Activated T-cell treated with anti-CD3 and anti-CD28 coated beads for 4 hours (primary cell): ENCODE measurements at places on chromosomes 11 and 22.

DNA sequence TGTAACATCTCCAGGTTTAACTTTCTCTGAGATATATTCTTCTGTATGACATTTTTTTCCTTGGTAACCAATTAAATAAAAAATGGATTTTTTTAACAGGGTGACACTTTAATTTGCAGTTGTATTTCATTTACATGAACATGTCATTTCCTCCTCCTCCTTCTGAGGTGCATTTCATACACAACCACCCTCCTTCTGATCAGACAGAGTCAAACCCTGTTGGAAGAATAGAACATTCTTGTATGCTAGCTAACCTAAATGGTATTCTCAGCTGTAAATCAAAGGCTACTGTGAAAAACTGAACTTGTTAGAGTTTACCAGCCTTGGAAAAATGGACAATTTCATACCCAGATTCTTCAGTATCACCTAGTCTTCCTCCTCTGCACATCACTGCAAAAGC is 52.7 kb upstream of the CHRM4 start:
- DNase-seq = no peak

DNA sequence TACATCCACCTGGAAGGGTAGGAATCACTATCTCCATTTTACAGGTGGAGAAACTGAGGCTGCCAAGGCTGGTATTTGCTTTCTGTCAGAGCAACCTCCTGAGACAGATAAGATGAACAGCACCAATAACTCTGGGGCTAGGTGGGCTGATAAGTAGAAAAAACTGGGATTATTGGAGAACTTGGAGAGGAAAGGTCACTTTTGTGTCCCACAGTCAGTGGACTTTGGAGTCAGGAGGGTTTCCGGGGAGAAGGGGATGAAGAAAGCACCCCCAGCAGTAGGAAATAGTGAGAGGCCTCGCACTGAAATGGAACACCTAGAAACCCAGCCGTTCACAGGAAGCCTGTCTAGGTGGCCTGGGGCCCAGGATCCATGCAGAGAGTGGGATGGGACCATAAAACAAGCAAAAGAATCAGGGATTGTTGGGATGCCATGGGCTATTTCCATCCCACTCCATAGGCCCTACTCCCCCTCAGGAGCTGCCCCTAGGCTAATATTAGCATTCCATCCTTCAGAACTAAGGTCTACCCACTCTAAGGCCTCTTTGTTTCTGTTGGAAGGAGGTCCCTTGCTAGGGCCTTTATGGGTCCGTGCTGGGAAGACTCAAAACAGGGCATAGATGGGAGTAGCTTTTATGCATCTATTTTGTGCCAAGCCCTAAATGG is 31.0 kb upstream of the FCHSD2 start:
- no peak for DNase-seq

DNA sequence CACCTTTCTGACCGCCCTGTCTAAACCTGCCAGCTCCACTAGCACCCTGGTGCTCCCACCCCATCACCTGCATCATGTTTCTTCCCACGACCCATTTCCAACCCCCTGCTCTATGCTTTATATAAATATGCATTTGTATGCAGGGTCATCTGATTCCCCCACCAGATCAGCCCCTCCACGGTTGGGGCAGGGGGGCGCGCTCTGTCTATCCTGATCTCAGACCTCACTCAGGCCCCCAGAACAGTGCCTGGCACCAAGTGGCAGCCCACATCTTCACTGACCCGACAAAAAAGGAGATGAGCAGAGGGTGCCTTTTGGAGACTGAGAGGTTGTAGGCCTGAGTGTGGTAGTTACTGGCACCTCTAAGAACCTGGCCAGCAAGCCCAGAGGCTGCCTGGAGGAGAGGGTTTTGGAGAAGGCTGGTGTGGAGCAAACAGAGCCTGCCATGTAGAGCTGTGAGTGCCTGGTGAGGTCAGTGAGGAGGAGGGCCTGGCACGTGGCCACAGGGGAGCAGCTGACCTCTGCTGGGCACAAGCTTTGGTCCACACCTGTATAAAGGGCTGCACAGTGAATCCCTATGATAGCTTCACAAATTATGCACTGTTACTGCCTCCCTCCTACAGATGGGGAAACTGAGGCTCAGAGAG is 86.3 kb upstream of the RTL6 start:
- DNase-seq = no peak

- DNase-seq = no peak
Measured at GRCh38 chr22:20405291-20405930, 11.5 kb downstream of the ZNF74 start.

- DNase-seq = no peak
Measured at GRCh38 chr11:10770626-10771254, 19.7 kb downstream of the CTR9 start.

DNA sequence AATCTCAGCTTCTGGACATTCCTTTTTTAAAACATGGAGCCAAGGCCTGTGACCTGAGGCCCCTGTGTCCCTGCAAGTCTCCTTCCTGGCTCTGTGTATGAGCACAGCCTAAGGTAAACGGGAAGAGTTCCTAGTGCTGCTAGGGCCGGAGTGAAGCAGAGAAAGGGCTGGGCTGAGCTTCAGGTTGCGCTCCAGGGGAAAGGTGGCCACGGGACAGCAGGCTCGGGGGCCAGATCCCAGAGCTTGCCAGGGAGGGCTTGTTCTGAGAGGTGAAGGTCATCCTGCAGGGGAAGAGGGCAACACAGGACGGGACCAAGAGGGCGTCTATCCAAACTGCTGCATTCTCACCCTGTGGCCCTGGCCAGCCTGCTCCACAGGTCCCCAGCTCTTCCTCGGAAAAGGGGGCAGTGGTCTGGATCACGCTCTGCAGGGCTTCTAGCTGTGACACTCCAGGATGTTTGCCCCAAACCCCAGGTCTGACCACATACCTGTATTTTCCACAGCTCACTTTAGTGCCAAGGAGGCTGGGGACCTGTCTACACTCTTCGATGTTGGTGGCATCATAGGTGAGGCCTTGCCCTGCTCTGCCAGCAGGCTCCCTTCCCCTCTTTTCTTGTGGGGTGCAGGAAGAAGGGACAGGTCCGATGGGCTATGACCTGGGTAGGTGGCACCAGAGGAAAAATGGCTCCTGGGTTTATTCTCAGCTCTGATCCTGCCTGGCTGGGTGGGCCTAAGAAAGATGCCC is 20.4 kb downstream of the SLC37A2 start:
- DNase-seq = no peak

DNA sequence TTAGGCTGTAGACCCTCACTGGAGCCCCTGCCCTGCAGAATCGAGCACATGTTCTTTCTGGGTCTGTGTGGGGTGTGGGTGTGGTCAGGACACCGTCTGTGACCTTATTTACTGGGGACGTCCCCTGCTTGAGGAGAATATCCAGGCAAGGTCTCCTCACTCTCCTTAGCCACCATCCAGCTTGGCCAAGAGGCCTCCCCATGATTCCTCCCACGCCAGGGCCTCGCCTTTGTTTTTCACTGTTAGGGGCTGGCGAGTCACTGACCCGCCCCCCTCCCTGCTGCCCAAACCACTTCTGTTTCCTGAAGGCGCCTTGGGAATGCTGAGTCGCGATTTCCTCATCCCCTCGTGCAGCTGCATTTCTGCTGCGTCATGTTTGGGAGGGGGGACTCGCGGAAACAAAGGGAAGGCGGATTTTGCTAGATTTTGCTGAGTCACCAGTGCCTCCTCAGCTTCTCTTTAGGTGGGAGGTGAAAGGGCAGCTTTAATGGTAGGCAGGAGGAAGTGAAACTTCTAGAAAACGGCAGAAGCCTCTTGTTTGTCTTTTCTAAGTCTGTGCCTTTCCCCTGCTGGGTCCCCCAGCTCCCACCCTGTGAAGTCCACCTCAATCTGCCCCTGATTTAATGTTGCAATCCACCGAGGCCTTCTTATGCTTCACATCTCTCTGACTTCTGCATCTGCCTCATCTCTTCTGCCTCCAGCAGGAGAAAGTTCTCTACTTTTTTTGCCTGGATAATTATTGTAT is 4.0 kb upstream of the HMOX1 start:
- no peak for DNase-seq

DNA sequence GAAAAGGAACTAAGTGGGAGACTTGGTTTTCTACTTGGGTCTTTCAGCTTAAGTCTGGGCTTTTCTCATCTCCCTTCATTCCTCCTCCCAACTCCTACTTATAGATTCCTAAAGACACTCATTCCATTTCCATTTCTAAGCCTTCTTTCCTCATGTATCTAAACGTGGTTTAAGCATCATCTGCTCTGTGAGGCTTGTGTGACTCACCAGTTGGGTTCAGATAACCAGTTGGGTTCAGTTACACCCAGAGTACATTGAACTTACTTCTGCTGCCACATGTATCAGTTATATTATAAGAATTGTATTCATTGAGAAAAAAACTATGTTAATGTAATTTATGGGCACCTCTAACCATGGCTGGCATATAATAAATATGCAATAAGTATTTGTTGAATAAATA is 831.2 kb upstream of the CCDC90B start:
- DNase-seq = no peak

GRCh38 chr11:86491027-86491426 is 116.3 kb downstream of the CCDC81 start:
- DNase-seq = no peak

- no peak for DNase-seq
Measured at GRCh38 chr11:88555829-88556202, 218.3 kb upstream of the CTSC start.

- DNase-seq = no peak
Measured at GRCh38 chr11:61162092-61162941, 1.1 kb upstream of the VPS37C start.

DNA sequence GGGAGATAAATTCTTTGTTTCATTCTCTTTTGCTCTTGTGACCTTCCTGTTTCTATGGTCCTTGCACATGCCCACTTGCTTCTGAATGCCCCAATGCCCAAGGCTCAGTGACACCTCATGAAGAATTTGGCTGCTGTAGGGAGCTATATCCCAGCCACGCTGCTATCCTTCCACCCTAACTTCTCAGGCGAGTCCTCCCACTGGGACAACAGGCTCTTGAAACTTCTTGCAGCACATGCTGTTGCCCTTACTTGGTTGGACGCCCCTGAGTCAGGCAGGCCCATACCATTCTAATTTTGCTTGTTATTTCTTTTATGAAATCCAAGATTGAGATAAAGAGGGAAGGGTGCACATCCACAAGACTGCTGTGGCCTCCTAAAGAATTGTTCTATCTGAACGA is 57.6 kb upstream of the BLID start:
- DNase-seq = no peak
